ENCODE measurements at places on chromosomes 1 and 21.
A peak's percentile ranks its signal among the peaks of the same experiment; 100 is the strongest.

- peak; percentile 62 for DNase-seq
Observed at GRCh38 chr1:230632273-230632873, 9.9 kb upstream of the COG2 start.

GRCh38 chr1:66283622-66284041 lies 250.3 kb upstream of the SGIP1 start:
- no peak for DNase-seq

- DNase-seq: no peak
Observed at GRCh38 chr1:178143730-178144690, 50.1 kb downstream of the RASAL2 start.

- DNase-seq: no peak
Observed at GRCh38 chr1:218380125-218380977, 35.2 kb downstream of the TGFB2 start.

DNA sequence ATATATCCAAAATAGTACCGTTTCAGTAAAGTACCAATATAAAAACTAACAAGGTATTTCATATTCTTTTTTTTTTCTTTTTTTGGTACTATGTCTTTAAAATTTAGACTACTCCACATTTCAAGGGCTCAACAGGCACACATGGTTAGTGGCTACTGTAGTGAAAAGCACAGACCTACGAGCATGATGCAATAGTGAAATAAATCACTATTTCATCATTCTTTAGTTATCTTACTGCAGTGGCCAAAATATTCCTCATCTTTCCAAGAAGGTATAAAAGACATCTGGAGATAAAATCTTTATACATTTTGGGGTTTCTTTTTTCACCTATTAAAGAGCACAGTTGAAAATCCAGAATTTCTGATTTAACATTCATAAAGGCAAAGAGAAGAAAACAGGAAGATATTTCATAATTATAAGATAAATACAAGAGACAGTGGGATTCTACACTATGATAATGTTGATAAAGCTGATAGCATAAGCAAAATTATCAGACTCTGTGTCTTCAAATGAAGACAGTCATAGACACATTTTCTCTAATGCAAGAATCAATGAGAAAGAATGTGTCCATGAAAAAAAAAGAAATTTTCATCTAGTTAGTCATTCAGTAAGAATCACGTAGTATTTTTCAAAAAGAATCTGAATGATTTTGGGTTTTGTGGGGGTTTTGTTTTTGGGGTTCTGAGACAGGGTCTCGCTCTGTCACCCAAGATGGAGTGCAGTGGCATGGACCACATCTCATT lies 41.9 kb downstream of the CEP170 start:
- peak; percentile 9 for DNase-seq

DNA sequence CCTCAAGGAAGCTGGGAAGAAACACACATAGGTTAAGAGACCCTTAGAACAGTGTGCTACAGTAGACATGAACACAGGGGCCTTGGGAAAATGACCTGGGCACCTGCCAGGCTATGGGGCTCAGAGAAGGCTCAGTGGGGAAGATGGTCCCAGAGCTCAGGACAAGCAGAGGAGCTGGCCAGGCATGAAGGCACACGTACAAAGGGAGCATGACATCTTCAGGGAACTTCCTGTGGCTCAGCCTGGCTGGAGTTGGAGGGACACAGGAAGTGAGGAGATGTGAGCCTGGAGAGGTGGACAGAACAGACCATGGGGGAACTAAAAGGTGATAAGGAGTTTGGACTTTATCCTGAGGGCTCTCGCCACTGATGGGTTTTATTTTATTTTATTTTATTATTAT lies 3.8 kb upstream of the SLC50A1 start:
- DNase-seq: no peak

Data from erythroblast (primary cell).